ENCODE measurements at places on chromosomes 4 and X.

- DNase-seq = no peak
These were observed 37.6 kb downstream of the IDS start for GRCh38 chrX:149467461-149467860.

GRCh38 chr4:122705547-122706117 is 26.9 kb upstream of the BBS12 start:
- DNase-seq = no peak

GRCh38 chrX:23514082-23514481 is 153.2 kb upstream of the PRDX4 start:
- no peak for DNase-seq

- peak; percentile 38 for DNase-seq
These were observed 32.1 kb upstream of the MTNR1A start for GRCh38 chr4:186587416-186588018.

DNA sequence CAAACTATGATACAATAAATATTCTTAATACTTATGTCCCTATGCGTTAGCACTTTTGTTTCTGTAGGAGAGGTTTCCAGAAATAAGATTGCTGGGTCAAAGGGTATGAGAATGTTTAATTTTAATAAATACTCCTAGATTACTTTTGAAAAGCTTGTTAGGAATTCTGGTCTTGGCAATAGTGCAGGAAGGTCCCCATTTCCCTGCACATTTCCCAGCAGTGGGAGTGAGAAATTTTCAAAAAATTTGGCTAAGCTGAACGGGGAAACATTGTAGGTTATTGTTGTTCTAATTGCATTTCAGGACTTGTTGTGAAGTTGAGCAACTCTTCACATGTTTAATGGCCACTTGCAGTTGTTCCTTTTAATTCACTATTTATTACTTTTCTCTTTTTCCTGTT is 27.1 kb downstream of the IGFBP7 start:
- no peak for DNase-seq

DNA sequence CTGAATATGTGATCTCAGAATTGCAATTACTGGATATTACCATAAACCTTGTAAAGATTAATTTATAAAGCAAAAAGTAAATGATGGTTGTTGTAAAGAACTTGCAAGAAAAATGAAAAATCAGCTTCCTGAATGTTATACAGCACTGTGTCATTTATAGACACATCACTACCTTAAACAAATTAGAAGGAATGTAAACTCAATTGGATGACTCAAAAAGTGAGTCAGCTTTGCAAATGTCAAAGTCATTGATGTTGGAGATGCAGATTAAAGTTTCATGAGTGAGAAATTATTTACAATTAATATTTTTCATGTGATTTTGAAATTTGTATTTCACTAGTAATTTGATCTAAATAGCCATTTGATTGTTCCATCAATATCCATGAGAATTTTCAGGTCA is 193.2 kb downstream of the RAPGEF2 start:
- DNase-seq = no peak

DNA sequence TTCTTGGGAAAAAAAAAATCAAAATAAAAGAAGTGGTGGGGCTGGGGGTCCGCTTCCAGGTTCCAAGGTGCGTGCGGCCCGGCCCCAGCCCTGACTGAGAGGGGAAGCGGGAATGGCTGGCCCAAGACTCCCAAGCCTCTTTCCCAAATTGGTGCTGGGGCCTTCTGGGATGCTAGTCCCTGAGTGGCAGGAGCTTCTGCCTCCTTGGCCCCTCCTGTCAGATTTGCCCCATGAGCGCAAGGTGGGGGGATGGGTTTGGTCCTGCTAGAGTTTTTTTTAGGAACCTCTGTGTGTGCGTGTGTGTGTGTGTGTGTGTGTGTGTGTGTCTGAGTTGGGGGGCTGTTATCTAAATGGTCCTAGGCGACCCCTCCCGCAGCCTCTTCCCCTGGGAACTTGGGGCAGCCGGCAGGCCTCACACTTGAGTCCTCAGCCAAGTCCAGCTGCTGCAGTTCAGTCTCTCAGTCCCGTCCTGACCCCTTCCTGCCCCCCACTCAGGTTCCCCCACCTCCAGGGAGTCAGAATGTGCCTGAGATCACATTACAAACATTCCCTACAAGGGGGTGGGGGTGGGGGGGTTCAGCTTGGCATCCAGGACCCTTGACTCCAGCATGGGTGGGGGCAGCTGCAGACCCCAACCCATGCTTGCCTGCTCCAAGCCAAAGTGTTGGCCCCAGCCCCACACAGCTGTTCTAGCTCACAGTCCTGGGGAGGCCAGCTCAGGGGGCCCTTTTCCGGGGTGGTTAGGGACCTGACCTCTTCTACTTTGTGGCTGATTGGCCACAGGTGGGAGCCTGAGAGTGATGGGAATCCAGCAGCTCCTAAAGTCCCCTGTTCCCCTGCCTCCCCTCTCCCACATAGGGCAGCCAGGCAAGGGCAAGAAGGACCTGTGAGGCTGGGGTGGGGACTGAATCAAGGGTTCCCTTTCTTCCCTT is 4.0 kb downstream of the EFNB1 start:
- DNase-seq = no peak

DNA sequence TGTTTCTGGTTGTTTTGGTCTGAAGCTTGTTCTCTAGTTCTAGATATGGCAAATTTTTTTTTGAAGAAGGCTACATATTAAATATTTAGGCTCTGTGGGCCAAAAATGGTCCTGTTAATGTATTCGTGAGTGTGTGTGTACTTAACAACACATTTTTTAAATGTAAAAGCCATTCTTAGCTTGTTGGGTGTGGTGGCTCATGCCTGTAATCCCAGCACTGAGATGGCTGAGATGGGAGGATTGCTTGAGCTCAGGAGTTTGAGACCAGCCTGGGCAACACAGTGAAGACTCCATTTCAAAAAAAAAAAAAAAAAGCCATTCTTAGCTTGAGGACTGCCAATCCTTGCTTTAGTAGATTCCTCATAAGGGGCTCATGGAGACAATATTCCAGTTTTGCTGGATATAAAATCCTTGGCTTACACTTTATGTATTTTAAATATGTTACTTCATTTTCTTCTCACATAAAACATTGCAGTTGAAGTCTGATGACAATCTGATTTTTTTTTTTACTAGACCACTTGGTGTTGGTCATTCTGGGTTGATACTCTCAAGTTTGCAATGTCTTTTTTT is 23.4 kb downstream of the NOCT start:
- no peak for DNase-seq

- DNase-seq = no peak
These were observed 59.7 kb upstream of the MTM1 start for GRCh38 chrX:150508451-150509367.

DNA sequence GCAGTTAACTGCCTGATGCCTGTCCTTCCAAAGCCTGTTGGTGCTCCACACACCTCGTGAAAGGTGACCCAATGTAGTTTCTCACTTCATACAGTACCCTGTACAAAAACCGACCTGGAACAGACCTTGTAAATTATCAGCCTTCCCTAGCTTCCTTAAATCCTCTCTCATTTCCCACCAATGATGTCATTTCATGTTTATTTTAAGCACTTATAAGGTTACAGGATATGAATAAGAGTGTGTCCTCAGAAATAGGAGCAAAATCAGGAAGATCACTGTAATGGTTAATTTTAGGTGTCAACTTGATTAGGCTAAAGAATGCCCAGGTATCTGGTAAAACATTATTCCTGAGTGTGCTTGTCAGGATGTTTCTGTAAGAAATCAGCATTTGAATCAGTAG is 44.7 kb downstream of the TMEM150C start:
- DNase-seq = no peak

GRCh38 chr4:3213106-3213425 is 35.9 kb upstream of the MSANTD1 start:
- DNase-seq = no peak

- no peak for DNase-seq
These were observed 595.1 kb downstream of the RAB28 start for GRCh38 chr4:12889054-12889453.

GRCh38 chrX:19761554-19762295 is 125.7 kb downstream of the SH3KBP1 start:
- no peak for DNase-seq

- DNase-seq = no peak
These were observed 11.2 kb upstream of the CXCR3 start for GRCh38 chrX:71629467-71629866.

DNA sequence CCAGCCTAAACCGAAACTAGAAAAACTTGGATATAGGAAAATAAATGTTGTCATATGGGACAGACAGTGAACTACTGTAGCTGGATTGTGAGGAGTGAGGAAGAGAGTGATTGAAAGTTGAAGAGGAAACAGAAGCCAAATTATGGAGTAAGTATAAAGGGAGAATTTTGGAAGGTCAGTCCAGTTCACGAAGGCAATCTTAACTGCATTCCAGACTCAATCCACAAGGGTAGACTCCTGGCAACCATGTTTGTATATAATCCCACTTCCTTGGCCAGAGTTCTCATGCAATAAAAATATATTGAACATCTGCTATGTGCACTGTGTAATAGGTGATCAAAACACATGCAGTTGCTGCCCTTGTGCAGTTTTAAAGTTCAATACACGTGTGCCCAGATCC is 58.6 kb upstream of the CAMK2D start:
- DNase-seq = no peak

DNA sequence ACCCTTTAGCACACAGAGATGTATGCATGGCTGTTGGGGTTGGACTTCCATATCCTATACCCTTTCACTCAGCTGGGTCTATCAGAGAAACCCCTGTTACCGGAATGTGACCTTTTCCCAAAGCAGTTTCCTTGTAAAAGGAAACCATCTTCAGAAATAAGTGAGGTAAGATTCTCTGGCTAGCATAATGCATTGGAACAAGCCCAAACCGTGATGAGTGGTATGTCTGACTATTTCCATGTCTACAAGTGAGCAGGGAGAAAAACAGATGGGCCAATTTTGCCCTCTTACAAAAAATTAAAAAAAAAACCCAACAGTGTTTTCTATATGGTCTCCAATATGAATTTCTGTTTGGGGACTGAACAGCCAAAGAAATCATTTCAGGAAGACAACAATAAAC is 283.9 kb downstream of the SMARCA1 start:
- DNase-seq = no peak
